ENCODE measurements at places on chromosomes 12 and 14.

DNA sequence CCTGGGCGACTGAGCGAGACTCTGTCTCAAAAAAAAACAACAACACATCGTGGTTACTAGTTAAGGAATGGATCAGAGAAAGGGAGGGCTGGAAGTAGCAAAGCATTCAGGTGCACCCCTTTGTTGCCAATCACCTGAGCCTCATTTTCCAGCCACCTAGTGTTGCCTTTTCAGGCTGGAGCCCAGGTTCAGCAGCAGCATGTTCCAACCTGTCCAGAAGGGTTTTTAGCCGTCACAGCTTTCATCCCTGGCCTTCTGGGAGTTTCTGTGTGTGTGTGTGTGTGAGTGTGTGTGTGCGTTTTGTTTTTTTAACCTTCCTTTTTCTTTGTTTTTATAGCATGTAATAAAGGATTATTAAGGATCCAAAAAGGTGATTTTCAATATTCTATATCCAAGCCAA is 121.1 kb upstream of the ATF1 start:
- no peak for DNase-seq

- no peak for DNase-seq
These were observed 55.6 kb upstream of the PTHLH start for GRCh38 chr12:28027947-28028724.

GRCh38 chr12:38508246-38508645 is 191.7 kb downstream of the ALG10B start:
- no peak for DNase-seq

GRCh38 chr12:57897286-57897974 is 43.9 kb upstream of the ATP23 start:
- no peak for DNase-seq

- DNase-seq, result no peak
These were observed 64.5 kb downstream of the CAND1 start for GRCh38 chr12:67333649-67334048.

DNA sequence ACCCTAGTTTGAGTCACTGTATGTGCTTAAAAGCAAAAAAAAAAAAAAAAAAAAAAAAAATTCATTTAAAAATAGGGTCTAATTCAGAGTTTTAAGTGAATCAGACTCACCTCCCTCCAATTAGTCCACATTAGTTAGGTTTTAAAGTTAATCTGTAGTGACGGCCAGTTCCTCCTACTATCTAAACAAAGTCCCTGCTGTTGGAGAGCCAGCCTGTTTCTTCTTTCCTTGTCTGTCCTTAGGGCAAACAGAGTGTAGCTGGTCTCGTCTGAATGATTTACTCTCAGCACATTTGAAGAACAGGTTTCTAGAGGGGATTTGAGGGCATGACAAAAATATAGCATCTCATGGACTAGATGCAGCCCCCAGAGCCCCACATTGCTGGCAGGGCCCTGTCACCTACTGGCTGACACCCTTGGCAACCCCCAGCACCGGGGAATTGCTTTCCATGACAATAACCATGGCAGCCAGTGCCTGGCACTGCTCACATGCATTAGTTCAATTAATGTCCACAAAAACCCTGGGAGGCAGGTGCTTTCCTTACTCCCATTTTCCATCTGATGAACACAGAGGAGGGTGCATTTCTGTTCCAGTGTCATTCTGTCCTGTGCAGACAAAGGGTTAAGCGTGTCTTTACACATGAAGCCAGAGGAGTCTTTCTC is 138.3 kb downstream of the PLXNC1 start:
- no peak for DNase-seq

DNA sequence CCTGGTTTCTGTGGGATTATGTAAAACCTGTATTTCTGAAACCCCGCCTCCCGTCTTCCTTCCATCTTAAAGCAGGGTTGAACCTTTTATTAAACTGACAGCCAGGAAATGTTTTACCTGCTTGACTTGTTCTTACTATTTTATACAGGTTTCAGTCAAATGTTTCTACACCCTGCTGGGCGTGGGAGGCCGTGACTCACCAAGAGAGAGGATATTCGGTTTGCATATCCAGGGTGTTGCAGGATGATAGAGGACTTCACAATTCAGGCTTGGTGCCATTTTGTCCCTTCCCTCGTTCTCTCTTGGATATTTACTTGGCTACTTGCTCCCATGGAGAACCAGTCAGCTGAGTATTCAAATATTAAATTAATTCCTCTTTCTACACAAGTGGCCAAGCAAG is 69.7 kb downstream of the ARF6 start:
- DNase-seq, result no peak

DNA sequence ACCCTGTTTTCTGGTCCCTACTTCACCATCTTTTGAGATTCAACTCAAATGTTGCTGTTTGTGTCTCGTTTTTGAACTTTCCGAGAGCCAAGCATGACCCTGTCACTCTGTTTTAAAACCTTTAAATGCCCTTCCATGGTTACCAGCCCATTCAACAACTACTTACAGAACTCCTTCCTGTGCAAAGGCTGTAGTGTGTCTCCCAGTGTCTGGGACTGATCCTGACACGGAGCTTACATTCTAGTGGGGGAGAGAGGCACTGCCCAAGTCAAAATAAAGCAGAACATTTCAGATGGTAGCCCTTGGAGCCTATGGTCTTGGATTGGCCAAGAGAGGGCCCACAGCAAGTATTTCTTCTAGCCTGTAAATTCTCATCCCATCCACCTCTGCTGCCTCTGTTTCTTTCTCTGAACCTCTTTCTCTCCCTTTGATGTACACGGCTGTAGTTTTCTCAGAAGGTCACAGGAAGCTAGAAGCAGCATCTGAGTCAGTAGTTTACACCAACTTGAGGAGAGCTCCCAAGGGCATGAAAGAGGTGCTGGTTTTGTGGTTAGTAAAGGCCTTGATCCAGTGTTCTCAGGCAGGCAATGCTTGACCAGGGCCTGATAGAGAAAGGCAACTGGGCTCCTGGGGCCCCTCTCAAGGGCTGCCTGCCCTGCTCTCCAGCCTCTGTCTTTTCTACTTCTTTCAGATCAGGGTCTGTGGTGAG is 42.3 kb upstream of the SLC24A4 start:
- DNase-seq, result no peak

- DNase-seq, result no peak
These were observed 7.5 kb downstream of the KLRG1 start for GRCh38 chr12:8996682-8997405.

DNA sequence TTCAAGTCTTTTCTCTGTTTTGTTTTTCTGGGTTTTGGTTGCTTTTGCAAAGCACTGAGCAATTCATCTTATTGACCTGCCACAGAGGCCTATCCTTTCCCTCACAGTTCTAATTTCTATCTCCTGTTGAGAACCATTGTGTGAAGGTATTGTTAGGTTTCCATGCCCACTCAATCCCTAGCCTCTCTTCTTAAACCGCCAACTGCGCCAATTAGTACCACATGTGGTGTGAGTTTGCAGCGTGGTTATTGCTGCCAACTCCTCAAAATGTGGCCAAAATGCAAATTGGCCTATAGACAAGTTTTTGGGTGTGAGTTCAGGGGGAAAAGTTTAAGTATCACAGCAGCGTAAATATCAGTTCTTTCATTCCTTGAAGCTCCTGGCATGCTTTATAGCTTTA is 232.6 kb downstream of the FLRT2 start:
- no peak for DNase-seq

GRCh38 chr12:118061873-118062843 is 1.2 kb upstream of the WSB2 start:
- DNase-seq, result no peak

DNA sequence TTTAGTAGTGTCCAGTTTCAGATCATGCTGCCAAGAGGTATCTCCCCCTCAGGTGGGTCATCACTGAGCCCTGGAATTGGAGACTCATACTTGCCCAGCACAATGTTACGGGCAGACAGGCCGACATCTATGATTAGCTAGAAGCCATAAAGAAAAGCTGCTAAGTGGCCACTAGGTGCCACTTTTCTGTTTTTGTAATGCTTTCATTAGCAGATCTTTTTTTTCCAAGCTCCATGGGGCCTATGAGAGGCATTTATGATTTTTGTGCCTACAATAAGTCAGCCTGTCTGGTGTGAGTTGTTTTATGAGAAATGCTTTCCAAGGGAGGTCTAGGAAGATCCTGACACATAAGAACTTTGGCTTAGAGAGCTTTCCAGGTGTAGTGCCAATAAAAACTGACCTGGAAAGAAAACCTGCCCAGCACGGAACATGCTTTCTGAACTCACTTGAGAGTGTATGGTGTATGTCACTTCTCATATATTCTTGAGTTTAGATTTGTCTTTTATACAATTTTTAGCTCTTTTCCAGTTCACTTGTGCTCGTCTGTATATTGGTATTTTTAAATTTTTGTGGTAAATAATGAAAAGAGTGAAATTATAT is 21.8 kb upstream of the SMCO2 start:
- DNase-seq, result no peak

GRCh38 chr12:37672655-37673260 is 643.8 kb upstream of the ALG10B start:
- DNase-seq, result no peak

DNA sequence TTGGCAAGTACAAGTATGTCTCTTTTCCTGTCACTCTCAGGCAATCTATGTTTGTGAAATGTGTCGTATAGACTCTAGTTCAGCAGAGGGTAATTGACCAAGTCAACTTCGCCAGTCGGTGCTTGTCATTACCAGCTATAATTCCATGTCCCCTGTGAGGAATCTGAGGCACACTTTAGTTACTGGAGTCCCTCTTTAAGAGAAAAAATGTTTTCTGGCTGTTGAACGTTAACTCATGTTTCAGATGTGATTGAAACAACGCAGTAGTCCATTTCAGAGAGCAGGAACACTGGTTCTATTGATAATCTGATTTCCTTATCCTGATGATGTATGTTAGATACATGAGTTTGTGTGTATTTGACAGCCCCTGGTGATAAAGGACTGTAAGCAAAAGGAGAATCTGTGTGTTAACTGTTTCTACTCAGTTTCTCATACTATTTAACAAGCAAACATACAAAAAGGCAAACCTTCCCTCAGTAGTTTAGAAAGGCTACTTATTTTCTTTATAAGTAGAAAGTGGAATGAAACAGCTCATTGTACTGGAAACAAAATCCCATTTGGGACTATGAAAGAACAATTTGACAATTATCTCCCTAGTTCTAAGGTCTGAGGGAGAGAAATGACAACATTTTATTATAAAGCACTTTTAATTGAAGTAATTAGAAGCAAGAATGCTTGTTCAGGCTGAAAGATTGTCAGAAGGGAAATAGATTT is 161.1 kb upstream of the TRHDE start:
- no peak for DNase-seq

DNA sequence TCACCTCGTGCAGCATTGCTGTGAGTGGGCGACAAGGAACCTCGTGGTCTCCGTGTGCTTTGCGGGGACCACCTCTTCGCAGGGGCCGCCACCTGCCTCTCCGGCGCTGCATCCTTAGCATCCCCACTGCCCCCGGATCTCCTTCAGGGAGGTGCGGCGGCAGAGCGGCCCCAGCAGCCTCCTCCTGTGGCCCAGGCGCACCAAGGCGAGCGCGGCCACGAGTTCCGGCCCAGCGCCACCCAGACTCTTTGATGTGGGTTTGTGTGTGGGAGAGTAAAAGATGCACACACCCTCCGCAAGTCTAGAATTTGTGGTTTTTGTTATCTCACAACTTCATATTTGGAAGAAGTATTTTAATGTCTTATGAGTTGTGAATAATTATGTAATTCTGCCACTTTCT is 118.8 kb upstream of the DIO3 start:
- DNase-seq, result peak; percentile 71

DNA sequence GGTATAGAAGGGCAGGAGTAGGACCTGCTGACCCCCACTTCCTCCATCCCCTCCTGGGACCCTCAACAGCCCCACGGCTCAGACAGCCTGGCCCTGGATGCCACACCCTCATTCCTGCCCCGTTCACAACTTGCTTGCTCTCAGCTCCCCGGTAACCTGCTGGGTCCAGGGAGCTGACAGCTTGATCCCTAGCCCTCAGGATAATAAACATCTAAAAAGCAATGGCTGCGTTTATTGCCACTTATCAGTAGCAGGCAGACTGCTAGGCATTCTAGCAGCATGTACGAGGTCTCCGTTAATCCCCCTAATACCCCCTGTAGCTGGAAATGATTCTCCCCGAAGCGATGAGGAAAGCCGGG is 24.3 kb upstream of the RPLP0 start:
- no peak for DNase-seq

GRCh38 chr14:93902619-93903307 is 24.4 kb upstream of the FAM181A start:
- DNase-seq, result no peak

DNA sequence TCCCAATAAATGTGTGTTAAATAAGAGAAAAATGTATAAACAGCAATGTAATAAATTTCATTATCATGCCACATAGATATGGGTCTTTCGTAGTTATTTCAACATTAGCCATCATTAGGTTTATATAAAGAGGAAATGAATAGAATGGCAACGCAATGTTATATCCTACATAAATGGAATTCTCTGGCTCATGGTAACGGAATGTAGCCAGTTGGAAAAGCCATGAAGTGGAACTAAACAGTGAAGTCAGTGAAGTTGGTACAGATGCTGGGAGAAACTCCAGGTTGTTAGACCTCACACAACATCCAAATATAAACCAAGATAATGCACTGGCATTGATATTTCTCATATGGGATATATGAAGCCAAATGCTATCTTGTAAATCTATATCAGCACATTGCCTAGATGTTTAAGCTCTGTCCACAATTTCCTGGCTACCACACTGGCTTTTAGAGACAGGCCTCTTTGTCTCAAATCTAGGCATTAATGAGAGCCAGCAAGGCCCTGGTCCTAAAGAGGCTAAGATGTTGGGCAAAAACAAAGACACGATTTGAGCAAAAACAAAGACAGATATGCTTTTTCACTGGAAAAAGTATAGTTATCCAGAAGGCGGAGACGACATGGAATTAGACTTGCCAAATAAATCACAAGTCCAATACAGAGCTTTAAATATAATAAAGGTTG is 861.0 kb downstream of the RPS29 start:
- no peak for DNase-seq

- DNase-seq, result no peak
These were observed 160.6 kb upstream of the HMGA2 start for GRCh38 chr12:65663648-65664047.

- DNase-seq, result peak; percentile 52
These were observed 445 bp downstream of the CERS5 start for GRCh38 chr12:50166799-50167048.

GRCh38 chr14:77004711-77005460 is 23.6 kb downstream of the IRF2BPL start:
- DNase-seq, result no peak

DNA sequence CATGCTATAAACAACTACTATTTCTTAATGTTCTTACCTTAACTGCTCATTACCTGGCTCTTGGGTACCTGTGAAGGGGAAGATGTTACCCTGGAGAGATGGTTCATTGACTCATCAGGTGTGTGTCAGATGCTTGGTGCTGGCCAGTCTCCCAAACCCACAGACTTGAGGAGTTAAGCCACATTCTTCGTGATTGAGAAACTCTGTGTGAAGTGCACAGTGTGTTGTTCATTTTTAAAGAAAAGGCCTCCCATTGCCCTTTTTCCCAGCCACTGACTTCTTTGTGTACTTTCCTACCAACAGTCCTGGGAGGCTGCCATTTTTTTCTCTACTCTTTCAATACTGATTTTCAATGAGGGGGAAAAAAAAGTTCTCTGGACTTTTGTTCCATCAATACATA is 3.2 kb downstream of the MGST1 start:
- no peak for DNase-seq

GRCh38 chr12:14952299-14952921 is 9.0 kb downstream of the ARHGDIB start:
- DNase-seq, result no peak

- no peak for DNase-seq
These were observed 22.5 kb downstream of the YBX3 start for GRCh38 chr12:10700581-10700980.

- DNase-seq, result no peak
These were observed 300.1 kb downstream of the C12orf50 start for GRCh38 chr12:87728931-87729593.
